ENCODE measurements at places on chromosomes 13 and 19. TPM values are rescaled to one million over a fixed set of nuclear protein-coding genes. Genes with fewer than 3 reads are reported as not detected.

DNA sequence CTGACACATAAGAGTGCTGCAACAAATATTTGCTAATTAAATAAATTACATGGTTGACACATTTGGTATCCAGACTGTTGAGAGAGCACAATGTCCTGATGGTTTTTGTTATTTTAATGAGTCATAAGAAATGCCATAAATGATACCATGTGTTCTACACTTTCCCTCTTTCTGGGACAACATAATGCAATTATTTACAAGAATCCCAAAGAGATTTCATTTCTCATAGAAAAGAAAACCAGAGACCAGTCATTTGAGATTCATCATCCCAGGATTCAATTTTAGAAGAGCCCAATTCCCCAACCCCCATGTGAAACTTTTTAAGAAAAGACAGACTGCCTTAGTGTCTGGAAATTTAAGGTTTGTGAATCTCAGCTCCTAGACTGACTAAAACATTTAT, 399.6 kb downstream of the DCT start:
- DNase-seq = no peak
- no peaks in the 10 kb centered on the region for H3K4me1 ChIP-seq
- H3K4me3 ChIP-seq = no peak overlapping the region
- H3K36me3 ChIP-seq = no peaks in the 10 kb centered on the region
- no peak overlapping the region for H3K27ac ChIP-seq

DNA sequence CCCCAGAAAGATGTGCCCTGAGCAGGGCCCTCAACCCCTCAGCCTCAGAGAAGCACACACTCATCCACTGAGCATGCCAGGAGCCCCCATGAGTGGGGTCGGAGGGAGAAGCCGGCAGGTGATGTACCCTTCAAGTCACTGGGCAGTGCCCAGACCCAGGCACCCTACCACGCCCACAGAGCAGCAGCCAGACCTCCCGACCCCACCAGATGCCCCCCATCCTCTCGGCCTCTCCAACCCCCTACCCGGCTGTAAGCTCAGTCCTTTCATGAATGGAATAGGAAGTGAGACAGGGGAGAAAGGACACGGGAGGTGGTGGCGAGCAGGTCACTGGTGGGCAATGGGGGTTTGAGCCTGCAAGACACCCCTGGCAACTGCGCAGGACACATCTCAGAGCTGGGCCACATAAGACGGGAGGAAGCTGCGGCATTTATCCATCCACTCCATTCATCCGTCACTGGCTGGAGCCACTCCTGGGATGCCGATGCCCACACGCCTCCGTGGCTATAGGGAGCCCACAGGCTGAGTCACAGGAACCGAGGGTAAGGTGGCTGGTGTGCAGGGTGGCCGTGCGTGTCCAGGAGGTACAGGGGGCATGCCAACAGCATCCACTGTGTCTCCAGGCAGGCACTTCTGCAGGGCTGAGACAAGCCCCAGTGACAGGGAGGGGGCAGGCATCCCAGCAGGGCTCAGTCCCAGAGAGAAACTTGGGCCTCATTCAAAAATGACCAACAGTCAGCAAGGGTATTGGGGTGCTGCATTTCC, 23.8 kb upstream of the VSTM2B start:
- H3K27me3 ChIP-seq = peaks cover 63% of the 10 kb centered on the region
- H3K4me1 ChIP-seq = no peaks in the 10 kb centered on the region
- no peak overlapping the region for H3K4me3 ChIP-seq
- H3K27ac ChIP-seq = no peak overlapping the region

GRCh38 chr13:105573136-105573535, 962.3 kb downstream of the EFNB2 start:
- DNase-seq = no peak
- H3K27me3 ChIP-seq = no peaks in the 10 kb centered on the region
- no peak overlapping the region for H3K4me3 ChIP-seq

The PRODH2 gene
- total RNA-seq = not detected

Data from left ventricle myocardium inferior (tissue), 1 donor.